ENCODE measurements at places on chromosomes 12 and 14. TPM values are rescaled to one million over a fixed set of nuclear protein-coding genes. Genes with fewer than 3 reads are reported as not detected.

DNA sequence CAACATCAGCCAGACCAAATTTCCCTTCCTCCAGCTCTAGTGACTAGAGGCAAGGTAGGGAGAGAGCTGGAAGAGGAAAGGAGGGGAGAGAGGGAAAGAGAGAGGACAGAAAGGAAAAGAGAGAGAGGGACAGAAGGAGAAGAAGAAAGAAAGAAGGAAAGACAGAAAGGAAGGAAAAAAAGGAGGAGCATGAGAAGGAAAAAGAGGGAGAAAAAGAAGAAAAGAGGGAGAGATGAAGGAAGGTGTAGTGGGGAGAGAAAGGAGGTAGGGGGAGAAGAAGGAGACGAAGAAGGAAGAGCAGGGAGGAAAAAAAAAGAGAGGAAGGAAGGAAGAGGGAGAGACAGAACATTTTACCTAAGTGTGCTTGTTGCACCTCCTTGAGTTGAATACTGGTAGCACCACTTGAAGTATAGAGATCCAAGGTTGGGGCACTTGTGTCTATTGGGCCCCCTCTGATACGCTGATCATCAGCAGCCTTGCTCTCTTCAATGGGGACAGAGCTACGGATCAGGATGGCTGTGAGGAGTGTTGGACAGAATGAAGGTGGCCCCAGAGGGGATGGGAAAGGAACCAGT, 232.5 kb downstream of the SUDS3 start:
- no peak overlapping the region for H3K27ac ChIP-seq
- no peak for DNase-seq
- no peaks in the 10 kb centered on the region for H3K4me1 ChIP-seq
- no peaks in the 10 kb centered on the region for H3K36me3 ChIP-seq
- H3K27me3 ChIP-seq = no peaks in the 10 kb centered on the region

- H3K4me1 ChIP-seq = peaks cover 7% of the 10 kb centered on the region
- DNase-seq = no peak
- H3K27ac ChIP-seq = no peak overlapping the region
- H3K4me3 ChIP-seq = no peak overlapping the region
These were observed 216.5 kb downstream of the SLC38A4 start for GRCh38 chr12:46609273-46609623.

GRCh38 chr12:54049108-54049507, 4.5 kb upstream of the HOXC4 start:
- H3K27me3 ChIP-seq = peaks cover 53% of the 10 kb centered on the region
- no peak overlapping the region for H3K27ac ChIP-seq
- no peak for DNase-seq
- H3K36me3 ChIP-seq = no peaks in the 10 kb centered on the region

DNA sequence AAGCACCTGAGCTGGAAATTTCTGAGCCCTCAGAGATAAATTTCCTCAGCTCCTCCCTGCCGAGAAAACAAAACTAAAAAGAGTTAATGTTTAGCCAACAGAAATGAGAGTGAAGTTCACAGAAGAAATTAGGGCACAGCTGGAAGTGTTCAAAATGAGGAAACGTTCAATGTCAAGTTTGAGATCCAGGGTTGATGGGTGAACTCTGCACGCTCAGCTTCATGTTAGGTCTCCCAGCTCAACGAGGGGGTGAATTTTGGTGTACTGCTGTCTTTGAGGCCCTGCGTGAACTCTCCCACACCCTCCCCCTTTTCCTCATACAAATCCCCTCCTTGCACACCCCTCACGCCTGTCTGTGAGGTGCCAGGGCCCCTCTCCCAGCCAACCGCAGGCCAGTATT, 13.3 kb upstream of the OAS3 start:
- no peaks in the 10 kb centered on the region for H3K27me3 ChIP-seq
- H3K4me3 ChIP-seq = no peak overlapping the region
- H3K27ac ChIP-seq = no peak overlapping the region
- H3K36me3 ChIP-seq = no peaks in the 10 kb centered on the region
- H3K4me1 ChIP-seq = no peaks in the 10 kb centered on the region
- DNase-seq = no peak

- no peak overlapping the region for H3K4me3 ChIP-seq
- H3K4me1 ChIP-seq = no peaks in the 10 kb centered on the region
These were observed 156.3 kb upstream of the GSC start for GRCh38 chr14:94926176-94926575.

- H3K4me1 ChIP-seq = no peaks in the 10 kb centered on the region
- H3K27me3 ChIP-seq = no peaks in the 10 kb centered on the region
- H3K4me3 ChIP-seq = no peak overlapping the region
- no peak overlapping the region for H3K27ac ChIP-seq
- no peak for DNase-seq
- no peaks in the 10 kb centered on the region for H3K36me3 ChIP-seq
These were observed 30.2 kb downstream of the DNAL1 start for GRCh38 chr14:73674986-73675385.

DNA sequence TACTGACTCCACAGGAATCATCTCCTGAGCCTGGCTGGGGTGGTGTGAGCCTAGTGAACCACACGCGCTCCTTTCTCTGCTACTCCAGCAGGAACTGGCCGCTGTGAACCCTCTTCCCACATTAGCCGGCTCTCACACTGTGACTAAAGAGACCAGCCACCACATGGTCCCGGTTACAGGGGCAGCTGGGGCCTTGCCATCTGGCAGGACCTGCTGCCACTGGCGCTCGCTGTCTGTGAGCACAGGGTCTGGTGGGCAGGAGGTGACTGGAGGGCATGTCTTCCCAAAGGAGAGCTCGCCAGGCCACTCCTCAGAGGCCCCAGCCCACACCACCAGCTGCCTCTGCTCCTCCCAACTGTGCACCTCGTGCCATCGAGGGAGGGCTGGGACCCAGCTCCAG, 99.3 kb downstream of the SINHCAF start:
- no peaks in the 10 kb centered on the region for H3K36me3 ChIP-seq
- DNase-seq = no peak
- H3K4me1 ChIP-seq = no peaks in the 10 kb centered on the region
- no peak overlapping the region for H3K27ac ChIP-seq
- H3K4me3 ChIP-seq = no peak overlapping the region

- H3K36me3 ChIP-seq = no peaks in the 10 kb centered on the region
- no peaks in the 10 kb centered on the region for H3K27me3 ChIP-seq
- no peak for DNase-seq
- no peak overlapping the region for H3K4me3 ChIP-seq
These were observed 68.7 kb downstream of the CCDC91 start for GRCh38 chr12:28258998-28259397.

- DNase-seq = no peak
- no peaks in the 10 kb centered on the region for H3K4me1 ChIP-seq
- no peak overlapping the region for H3K27ac ChIP-seq
- no peaks in the 10 kb centered on the region for H3K36me3 ChIP-seq
- no peaks in the 10 kb centered on the region for H3K27me3 ChIP-seq
- H3K4me3 ChIP-seq = no peak overlapping the region
These were observed 237.9 kb upstream of the CCDC196 start for GRCh38 chr14:66248256-66248655.

GRCh38 chr12:119005913-119006312, 24.6 kb downstream of the SRRM4 start:
- H3K27ac ChIP-seq = no peak overlapping the region
- H3K36me3 ChIP-seq = no peaks in the 10 kb centered on the region
- no peak overlapping the region for H3K4me3 ChIP-seq
- DNase-seq = no peak

DNA sequence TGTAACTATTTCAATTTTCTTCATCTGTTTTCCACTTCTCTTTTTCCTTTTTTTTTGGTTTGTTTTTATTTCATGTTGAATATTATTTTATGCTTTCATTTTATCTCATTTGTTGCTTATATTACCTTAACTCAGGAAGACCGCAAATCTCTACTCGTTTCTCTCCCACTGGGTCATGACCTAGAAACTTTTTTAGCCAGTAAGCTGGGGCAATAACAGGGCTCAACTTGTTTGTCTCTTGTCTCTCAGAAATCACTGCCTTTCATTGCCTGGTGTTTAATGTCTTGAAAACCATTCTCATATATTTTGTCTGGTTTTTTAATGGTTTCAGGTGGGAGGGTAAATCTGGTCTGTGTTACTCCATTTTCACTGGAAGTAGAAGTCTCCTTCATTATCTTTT, 36.6 kb upstream of the ATP2B1 start:
- H3K4me1 ChIP-seq = no peaks in the 10 kb centered on the region
- H3K4me3 ChIP-seq = no peak overlapping the region
- H3K27me3 ChIP-seq = no peaks in the 10 kb centered on the region
- no peaks in the 10 kb centered on the region for H3K36me3 ChIP-seq
- DNase-seq = no peak

DNA sequence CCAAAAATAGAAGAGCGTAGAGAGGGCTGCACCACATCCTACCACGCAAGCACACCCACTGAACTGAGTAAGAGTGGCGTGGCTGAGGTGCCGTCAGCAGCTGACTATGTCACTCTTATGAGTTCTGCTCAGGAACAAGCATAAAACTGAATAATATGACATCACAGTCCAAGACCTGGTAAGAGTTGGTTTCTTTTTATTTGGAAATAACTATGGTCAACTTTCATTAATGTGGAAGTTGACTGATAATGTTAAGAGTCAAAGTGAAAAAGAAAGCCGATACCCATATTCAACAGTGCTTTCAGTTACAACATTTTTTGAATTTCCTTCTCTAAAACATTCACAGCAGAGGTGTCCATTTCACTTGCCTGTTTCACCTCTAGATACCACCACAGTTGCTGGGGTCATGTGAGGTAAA, 44.6 kb downstream of the GNS start:
- no peak for DNase-seq
- H3K27ac ChIP-seq = no peak overlapping the region
- peaks cover 34% of the 10 kb centered on the region for H3K36me3 ChIP-seq
- no peaks in the 10 kb centered on the region for H3K27me3 ChIP-seq

DNA sequence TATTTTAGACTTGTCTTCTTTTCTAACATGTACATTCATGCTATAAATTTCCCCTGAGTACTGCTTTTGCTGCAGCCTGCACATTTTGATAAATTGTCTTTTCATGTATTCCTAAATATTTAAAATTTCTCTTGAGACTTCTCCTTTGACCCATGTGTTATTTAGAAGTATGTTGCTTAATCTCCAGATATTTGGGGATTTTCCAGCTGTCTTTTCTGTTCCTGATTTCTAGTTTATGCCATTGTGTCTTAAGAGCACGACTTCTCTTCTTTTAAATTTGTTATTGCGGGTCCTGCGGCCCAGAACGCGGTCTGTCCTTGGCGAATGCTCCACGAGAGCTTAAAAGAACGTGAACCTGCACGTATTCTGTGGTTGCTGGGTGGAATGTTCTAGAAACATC, 136.4 kb downstream of the KIF26A start:
- H3K4me1 ChIP-seq = no peaks in the 10 kb centered on the region
- DNase-seq = no peak
- H3K27me3 ChIP-seq = no peaks in the 10 kb centered on the region
- H3K27ac ChIP-seq = no peak overlapping the region
- no peak overlapping the region for H3K4me3 ChIP-seq

GRCh38 chr12:53677800-53678148, 1.9 kb upstream of the ATP5MC2 start:
- H3K27ac ChIP-seq = peak overlapping the region; percentile 91
- H3K27me3 ChIP-seq = no peaks in the 10 kb centered on the region
- no peak overlapping the region for H3K4me3 ChIP-seq
- DNase-seq = no peak
- H3K4me1 ChIP-seq = no peaks in the 10 kb centered on the region

- peaks cover 32% of the 10 kb centered on the region for H3K4me1 ChIP-seq
- DNase-seq = no peak
- no peak overlapping the region for H3K27ac ChIP-seq
- H3K27me3 ChIP-seq = no peaks in the 10 kb centered on the region
- no peaks in the 10 kb centered on the region for H3K36me3 ChIP-seq
- H3K4me3 ChIP-seq = no peak overlapping the region
These were observed 64.0 kb upstream of the ARHGAP5 start for GRCh38 chr14:32013083-32013482.

GRCh38 chr12:99670635-99671034, 23.1 kb downstream of the GARIN6 start:
- H3K4me3 ChIP-seq = no peak overlapping the region
- no peak for DNase-seq
- no peaks in the 10 kb centered on the region for H3K36me3 ChIP-seq
- H3K27ac ChIP-seq = no peak overlapping the region
- no peaks in the 10 kb centered on the region for H3K4me1 ChIP-seq

KRT71 gene
- not detected for total RNA-seq

SYCP3 gene
- not detected for total RNA-seq

RNASE7 gene
- total RNA-seq = not detected

ANKRD33 gene
- total RNA-seq = not detected
